ENCODE measurements at places on chromosomes 7 and 10.

DNA sequence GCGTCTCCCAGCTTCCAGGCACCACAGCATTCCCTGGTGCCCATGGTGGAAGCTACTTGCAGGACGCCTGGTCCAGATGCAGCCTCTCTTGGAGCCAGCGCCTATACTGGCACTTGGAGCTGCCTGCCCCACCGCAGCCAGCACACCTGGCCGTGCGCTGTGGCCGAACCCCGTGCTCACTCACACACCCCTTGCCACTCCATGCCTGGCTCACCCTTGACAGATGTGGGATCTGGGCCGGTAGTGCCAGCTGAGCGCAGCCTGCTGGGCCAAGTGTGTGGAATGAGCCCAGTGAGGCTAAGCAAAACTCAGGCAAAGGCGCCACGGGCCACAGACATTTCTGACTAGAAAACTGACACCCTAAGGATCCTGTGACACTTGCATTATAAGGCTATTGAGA is 884.8 kb downstream of the LRMDA start:
- no peak for DNase-seq

DNA sequence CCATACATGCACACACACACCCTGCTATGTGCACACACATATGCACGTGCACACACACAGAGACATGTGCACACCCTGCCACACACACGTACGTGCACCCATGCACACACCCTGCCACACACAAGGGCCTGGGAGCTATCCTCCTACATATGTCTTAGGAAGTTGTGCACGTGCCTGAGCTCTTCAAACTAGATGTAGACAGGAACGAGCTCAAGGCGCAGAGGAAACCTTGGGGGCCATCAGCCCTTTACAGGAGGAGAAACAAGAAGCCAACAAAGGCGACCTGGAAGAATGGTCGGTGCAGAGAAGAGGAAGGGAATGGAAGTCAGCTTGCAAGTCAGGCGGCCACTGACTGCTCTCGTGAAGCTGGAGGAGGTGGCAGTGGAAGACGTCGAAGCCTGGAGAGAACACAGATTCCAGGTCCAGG is 58.7 kb downstream of the AOC1 start:
- DNase-seq, result no peak

GRCh38 chr10:71112138-71112785 is 100.1 kb upstream of the UNC5B start:
- DNase-seq, result no peak

- no peak for DNase-seq
Observed at GRCh38 chr10:59908808-59909143, 2.4 kb upstream of the CCDC6 start.

DNA sequence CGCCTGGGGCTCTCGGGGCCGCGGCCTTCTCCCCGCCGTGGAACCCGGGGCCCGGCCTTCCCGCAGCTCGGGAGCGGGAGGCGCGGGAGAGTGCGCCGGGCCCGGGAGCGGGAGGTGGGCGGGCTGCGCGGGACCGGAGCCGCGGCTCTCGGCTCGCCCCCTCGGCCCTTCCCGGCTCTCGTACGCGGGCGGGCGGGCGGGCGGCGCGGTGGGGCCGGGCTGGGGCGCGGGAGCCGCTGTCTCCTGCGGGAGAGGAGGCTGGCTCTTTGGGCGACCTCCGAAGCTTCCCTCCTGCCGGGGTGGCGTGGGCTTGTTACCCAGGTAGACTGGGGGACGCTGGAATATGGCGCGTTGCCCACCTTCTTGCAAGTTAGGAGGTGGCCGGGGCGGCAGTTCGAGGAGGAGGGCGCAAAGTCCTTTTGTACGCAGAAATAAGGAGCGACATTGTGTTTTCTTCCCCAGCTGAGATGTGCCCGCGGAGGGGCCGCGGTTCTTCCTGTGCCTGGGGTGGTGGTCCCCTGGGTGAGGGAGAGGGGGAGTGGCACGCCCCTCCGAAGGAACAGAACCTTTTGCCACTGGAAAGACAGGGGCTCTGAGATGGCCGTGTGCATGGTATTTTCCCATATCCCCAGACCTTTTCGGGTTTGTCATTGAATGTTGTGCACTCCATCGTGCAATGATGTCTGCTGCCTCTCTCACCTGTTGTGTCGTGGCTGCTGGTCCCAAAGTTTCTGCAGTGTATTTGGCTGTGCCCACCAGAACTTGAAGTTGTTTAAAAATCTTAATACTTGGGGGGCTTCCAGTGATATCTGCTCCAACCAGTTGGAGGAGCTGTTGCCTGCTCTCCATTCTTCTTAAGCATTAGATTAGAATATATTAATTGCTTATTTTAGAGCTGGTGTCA is 844 bp downstream of the NRF1 start:
- DNase-seq, result no peak

DNA sequence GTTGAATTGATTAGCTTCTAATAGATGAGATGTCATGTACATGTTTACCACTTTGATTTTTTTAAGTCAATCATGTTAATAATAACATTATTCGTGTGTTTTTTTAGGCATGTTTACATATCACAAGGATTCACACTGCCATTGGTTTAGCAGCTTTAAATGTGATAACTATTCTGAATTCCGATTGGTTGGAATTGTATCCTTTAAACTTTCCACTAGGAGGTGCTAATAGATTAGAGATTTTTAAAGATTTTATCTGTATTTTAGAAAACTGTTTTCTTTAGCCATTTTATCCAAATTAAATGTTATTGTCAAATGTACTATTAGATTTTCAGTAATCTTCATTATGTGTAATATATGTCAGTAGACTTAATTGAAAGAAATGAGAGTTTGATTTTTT is 83.2 kb downstream of the HECTD2 start:
- no peak for DNase-seq

GRCh38 chr10:16119445-16119844 is 259.1 kb upstream of the MINDY3 start:
- no peak for DNase-seq

GRCh38 chr7:120979765-120980499 is 8.6 kb upstream of the CPED1 start:
- DNase-seq, result no peak

GRCh38 chr7:143384661-143385631 is 3.8 kb downstream of the ZYX start:
- no peak for DNase-seq

DNA sequence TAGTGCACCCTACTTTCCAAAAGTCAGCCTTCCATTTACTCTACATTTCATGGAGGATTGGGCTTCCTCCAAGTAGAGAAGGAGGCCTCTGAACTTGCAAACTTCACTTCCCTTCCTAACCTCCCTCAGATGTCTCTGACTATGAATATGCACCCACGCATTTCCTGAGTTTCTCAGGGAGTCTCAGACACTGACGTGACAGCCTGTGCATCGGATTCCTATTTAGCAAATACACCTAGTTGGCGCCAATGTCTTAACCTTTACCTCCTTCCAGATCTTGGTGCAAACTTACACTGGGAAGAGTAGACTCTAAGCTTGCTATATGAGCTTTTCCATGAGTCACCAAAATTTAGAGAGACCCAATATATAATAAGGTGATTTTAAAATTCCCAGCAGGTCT is 920.1 kb upstream of the AUTS2 start:
- DNase-seq, result no peak

DNA sequence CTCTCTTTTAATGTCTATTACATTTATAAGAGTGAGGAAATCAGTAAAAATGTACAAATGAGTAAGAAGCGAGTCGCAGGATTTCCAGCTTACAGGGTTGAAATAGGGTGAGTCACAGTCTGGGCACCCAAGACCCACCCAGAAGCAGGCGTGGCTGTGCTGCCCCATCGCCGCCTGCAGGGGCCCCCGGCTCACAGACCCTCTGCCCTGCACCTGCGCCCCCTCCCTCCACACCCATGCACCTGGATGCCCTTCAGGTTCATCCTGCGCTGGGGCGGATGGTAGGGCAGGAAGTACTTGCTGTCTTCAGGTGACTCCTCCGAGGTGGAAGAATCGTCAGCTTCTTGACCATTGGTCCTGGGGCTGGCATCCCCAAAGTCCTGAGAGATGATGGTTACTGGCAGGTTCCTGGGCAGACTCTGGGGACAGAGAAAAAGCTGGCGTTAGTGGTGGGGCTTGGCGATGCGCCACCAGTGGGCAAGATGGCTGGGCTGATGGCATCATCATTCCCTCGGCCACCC is 90.2 kb upstream of the GNA12 start:
- DNase-seq, result peak; percentile 27

- no peak for DNase-seq
Observed at GRCh38 chr7:98375664-98376063, 25.2 kb downstream of the BAIAP2L1 start.

DNA sequence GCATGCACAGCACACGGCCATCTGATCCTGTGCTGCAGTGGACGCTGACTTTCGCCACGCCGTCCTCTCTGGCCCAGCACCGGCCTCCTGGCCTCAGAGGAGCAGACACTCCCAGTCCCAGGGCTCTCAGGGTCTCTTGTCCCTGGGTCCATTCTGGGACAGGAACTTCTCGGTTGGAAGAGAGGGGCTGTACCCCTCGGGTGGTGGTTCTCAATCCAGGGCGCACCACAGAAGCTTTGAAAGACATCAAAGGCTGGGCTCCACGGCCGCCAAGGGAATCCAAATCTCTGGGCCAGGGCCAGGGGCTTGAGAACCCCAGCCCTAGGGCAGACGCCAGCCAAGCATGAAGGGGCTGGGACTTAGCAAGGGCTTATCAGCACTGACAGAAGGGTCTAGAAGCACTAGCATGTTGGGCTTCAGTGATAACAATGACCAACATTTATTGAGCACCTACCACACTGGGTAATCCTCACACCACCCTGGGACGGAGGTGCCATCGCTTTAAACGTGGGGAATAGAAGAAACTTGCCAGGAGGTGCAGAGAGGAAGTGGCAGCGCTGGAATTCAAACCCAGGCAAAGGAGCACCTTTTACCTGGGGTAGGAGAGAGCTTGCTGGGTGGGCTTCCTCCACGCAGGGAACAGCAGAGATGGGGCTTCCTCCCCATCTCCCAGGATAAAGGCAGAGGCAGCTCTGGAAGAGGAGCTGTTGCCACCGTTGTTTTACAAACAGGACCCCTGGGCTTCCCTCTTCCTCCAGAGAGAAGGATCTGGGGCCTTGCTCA is 1.8 kb upstream of the PYROXD2 start:
- no peak for DNase-seq

Data from stimulated activated CD4-positive, alpha-beta T cell treated with anti-CD3 and anti-CD28 coated beads, Interleukin-4, amount 100 ng/mL, for 48 hours (primary cell).